Mammary epithelial cell (primary cell): ENCODE measurements at places on chromosomes 5 and 9. TPM values are rescaled to one million over a fixed set of nuclear protein-coding genes. Genes with fewer than 3 reads are reported as not detected.

- no peak for DNase-seq
Measured at GRCh38 chr5:123066016-123066415, 23.0 kb upstream of the PRDM6 start.

- peak; percentile 79 for DNase-seq
Measured at GRCh38 chr9:7439355-7439995, 360.1 kb downstream of the DMAC1 start.

Gene NMUR2
- not detected for total RNA-seq

GRCh38 chr5:62260513-62260912 is 45.5 kb upstream of the KIF2A start:
- no peak for DNase-seq

Gene SLC6A18
- not detected in 2 replicates for total RNA-seq

Gene LVRN
- 0.07 and 0.16 TPM in 2 replicates for total RNA-seq

Gene OR1Q1
- total RNA-seq, result 0.17 TPM

DNA sequence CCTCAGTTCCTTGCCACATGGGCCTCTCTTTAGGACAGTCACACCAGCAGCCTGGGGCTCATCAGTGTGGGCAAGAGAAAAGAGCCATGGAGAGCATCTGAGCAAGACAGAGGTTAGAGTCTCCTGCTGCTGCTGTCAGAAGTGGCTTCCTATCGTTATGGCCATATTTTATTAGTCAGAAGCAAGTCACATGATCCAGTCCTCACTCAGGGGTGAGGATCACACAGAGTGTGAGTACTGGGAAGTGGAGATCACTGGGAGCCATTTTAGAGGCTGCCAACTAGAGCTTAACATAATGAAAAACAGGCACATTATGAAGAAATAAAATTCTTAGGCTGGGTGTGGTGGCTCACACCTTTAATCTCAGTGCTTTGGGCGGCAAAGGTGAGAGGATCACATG is 62.0 kb downstream of the DIRAS2 start:
- no peak for DNase-seq

Gene IFNE
- 16.7 and 18.2 TPM in 2 replicates for total RNA-seq

Gene ANGPTL2
- 1.5 TPM for total RNA-seq

GRCh38 chr9:131728961-131729360 is 10.9 kb downstream of the RAPGEF1 start:
- no peak for DNase-seq

Gene IFNA2
- not detected in 2 replicates for total RNA-seq

DNA sequence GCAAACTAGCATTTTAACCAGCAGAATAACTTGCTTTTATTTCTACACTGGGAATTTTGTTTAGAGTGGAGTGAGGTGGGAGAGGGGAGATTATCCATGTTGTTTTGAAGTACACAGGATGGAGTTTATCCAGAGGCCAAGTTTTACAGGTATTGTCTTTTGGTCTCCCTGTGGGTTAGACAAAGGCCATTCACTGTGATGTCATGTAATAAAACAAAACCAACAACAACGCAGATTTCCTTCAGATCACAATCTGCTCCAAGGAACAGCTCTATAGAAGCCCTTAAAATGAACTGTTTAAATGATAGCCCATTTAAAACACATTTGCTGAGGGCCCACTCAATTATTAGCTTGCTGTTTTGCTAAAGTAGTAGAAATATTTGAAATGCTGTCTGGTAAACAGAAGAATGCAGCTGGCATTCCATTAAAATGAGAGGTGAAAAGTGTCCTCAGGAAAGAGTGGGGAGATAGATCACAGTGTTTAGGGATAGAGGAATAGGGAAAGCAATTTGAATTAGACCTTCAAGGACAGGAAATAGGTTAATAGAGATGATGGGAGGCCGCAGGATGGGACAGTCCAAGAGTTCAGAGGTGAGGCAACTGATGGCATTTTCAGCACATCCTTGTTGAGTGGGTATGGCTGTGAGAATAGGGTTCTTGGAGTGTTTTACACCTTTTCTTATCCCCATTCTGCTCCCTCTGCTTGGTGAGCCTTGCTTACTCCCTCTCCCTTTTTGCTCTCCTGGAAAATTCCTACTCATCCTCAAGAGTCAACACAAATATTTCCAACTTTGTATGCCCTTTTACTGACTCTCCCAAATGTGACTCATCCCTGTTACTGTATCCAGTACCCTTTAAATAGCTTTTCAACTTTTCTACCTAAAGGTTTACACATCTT is 140.1 kb upstream of the NR3C1 start:
- peak; percentile 40 for DNase-seq

- peak; percentile 92 for DNase-seq
Measured at GRCh38 chr9:87713278-87713987, 12.5 kb upstream of the CTSL start.

DNA sequence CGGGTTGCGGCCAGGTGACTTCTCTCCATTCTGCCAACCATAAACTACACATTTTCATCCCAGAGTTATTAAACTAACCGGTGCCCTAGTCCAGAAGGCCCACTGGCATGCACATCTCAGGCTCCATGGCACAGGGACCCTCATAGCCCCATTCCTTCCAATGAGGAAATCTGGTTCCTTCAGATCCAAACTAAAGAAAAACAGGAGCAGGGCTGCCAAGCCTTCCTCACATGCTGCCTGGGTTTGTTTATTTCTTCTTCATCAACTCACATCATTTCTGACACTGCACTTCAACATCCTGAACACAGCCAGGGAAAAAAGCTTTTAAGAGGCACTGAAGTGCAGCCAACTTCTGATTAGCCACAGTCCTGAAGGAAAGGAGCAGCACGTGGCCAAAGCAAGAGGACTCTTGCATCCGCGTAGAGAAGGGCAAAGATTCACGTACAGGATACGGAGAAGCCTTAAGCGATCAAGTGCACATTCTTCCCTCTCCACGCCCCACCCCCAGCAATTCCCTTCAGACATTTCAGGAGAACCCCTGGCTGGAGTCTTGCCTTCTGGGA is 22.5 kb downstream of the LHFPL2 start:
- DNase-seq, result no peak

- no peak for DNase-seq
Measured at GRCh38 chr9:27377811-27378456, 81.0 kb upstream of the EQTN start.

- no peak for DNase-seq
Measured at GRCh38 chr9:78763424-78763823, 466.5 kb downstream of the PSAT1 start.

GRCh38 chr5:164650427-164650826 is 1145.0 kb downstream of the MAT2B start:
- no peak for DNase-seq

Gene SLIT3
- total RNA-seq, result 14.7 TPM

Gene LIFR
- 4.4 and 7.8 TPM in 2 replicates for total RNA-seq
